ENCODE measurements at places on chromosomes 7 and 10. TPM values are rescaled to one million over a fixed set of nuclear protein-coding genes. Genes with fewer than 3 reads are reported as not detected.

PSD gene
- 3.7 TPM for total RNA-seq

FANK1 gene
- 0.37 TPM for total RNA-seq

SEC24C gene
- 101 TPM for total RNA-seq

HOXA7 gene
- not detected for total RNA-seq

FXYD4 gene
- total RNA-seq: not detected

HELLS gene
- total RNA-seq: 87.9 TPM

GRCh38 chr7:114942446-114943175 is 20.7 kb downstream of the MDFIC start:
- no peak for DNase-seq

DNA sequence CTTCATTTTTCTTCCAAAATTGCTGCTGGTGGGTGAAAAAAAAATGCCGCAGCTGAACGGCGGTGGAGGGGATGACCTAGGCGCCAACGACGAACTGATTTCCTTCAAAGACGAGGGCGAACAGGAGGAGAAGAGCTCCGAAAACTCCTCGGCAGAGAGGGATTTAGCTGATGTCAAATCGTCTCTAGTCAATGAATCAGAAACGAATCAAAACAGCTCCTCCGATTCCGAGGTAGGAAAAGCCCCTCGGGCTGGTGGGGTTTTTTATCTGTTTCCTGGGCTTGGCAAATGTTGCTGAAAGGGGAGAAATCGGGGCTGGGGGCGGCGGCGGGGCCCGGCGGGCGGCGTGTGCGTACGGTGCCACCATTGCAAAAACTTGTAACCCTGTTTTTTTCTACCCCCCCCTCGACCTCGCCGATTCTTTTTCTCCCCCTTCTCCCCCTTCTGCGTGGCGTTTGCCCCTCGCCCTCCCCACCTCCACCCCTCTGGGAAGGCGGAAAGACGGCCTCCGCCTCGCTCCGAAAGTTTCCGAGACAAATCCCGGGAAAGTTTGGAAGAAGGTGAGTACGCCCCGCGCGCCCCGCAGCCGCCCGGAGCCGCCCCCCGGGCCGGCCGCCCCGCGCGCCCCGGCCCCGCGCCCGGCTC is 789 bp downstream of the TCF7L2 start:
- no peak for DNase-seq

GRCh38 chr7:22802426-22802825 is 20.2 kb downstream of the TOMM7 start:
- no peak for DNase-seq

- DNase-seq: peak; percentile 71
Observed at GRCh38 chr10:8054494-8055407, at the start of gene GATA3. Gene GATA3 (plus strand): TSS chr10:8054688. CDS start chr10:8055656, 968 bp downstream.

DNA sequence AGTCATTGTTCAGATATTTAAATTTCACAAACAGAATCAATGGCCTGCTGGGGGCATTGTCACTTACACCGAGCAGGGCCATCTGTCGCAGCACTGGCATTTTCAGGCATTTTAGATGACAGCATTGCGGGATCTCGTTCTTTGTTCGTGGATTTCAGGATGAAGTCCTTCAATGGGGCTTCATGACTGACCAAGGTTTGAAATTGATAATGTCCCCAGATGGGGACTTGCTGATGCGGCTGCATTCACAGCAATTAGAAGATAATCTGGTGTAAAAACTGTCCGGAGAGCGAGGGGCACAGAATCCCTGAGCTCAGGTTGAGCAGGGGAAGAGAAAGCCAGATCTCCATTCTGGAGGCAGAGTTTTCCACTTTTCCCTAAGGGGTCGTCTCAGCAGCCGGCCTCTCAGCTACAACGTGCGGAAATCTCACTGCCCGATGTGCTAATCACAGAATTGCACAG is 1.9 kb upstream of the C7orf33 start:
- no peak for DNase-seq

- no peak for DNase-seq
Observed at GRCh38 chr10:753530-753929, 64.1 kb upstream of the DIP2C start.

DNA sequence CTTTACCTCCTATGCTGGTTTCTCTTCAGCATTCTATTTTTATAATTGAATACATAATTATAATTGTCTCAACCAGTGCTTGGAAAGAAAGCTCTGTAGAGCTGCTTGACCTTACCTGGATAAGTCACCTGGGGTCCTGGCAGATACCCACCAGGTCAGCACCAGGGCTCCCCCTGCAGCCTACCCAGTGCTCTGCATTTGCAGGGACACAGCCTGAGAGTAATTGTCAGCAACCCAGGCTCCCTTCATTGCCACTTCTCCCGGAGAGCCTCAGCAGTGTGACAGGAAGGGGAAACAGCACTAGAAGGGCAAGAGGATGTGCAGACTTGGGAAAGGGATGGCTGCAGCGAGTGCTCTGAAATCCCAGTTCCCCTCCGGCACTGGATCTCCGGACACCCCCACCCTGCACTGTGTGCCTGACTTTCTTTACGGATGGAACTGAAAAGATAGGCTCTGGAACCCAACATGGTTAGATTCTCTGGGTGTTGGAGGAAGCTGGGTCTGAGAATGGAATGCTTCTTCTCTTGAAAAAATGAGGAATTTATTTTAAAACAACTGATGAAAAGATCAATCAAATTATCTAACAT is 11.4 kb upstream of the PAX4 start:
- DNase-seq: peak; percentile 29

DNA sequence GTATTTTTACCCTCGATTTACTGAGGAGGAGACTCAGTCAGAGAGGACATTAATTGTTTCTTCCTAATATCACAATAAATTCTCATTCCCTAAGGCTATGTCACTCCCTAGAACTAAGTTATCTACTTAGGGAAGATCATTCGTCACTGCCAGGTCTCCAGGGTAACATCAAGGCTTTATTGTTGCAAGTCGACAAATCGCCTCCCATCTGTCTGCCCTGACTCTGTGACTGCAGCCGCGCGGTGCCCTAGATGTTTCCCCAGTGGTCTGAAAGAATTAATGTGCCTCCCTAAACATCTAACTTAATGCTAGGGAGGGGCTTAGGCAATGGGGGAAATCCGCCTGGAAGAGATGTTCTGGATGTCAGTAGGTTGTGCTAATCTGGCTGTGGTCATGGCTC is 558.8 kb upstream of the C7orf33 start:
- no peak for DNase-seq

GRCh38 chr7:73901823-73902597 is 41.1 kb downstream of the TMEM270 start:
- DNase-seq: no peak

GRCh38 chr10:79947787-79948424 is 999 bp downstream of the SFTPD start:
- DNase-seq: no peak

GRCh38 chr10:17214526-17214925 is 13.1 kb upstream of the TRDMT1 start:
- no peak for DNase-seq

DNA sequence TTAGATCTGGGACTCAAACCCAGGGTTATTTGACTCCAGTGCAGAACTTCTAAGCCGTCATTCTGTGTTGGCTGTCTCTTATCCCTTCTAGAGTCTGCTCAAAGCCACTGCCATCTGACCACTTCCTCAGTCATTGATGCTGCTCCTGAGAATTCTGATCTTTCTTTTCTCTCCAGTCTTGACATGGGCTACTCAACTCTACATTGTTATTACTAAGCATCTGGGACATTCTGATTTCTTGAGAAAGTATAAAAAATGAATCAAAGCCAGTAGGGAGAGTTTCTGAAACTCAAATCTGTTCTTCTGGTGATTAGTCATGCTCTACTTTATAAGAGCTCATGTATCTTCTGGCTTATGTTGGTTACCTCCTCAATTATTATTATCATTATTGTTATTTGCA is 48.7 kb downstream of the ANK3 start:
- DNase-seq: no peak

All from activated T-cell treated with anti-CD3 and anti-CD28 coated beads, Interleukin-2, amount 50 U/mL, for 4 hours (primary cell).